ENCODE measurements at places on chromosomes 2 and 18.

DNA sequence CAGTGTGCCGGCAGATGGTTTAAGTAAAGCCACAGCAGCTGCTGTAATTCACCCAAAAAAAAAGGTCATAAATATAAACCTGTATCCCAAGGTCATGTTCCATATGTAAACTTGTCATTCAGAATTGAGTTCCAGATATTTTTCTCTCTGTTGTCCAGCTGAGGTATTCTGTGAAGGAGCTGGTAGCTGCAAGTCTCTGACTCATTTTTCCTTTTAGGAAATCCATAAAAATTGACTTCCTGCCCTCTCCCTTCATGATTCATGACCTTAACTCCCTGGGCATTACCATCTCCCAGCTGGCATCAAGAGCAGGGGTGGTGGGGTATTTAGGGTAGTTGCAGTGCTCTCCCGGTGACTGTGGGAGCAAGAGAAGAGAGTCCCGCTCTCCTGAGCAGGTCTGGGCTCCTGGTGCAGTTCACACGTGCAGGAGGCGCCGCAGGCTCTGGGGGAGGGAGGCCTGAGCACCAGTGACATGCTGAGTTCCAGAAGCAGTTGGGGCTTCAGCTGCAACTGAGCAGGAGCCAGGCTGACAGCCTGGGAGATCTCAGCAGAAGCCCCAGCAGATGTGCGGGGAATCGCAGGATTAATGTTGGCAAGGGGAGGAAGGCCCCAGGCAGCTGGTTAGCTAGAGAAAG lies 192.6 kb downstream of the MGAT5 start:
- no peak for DNase-seq

DNA sequence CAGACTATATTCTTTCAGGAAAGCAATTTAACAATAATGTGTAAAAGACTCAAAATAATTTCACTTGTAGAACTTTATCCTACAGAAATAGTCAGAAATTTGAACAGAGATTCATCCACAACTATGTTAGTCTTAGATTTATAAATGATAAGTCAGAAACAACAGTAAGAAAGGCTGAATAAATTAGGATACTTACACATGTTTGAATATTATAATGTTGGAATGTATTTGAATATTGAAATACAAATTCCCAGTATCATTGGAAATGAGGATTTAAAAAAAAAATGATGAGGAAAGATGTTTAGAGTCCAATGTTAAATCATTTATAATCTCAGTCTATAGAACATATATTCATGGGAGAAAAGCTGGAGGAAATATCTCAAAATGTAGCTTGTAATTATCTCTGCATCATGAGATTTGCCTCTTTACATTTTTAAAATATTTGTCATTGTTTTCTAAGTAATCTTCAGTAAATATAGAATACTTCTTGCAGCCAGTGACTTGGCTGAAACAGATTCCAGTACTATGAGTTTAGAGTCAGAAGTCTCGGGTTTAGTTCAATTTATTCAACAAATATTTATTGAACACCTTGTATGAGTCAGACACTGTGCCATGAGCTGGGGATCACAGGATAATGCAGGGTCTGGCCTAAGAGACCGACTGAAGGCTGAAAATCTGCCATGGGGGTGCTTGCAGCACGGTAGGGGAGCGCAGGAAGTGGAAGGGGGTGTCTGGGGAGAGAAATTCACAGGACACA lies 32.3 kb downstream of the CXCR4 start:
- no peak for DNase-seq

DNA sequence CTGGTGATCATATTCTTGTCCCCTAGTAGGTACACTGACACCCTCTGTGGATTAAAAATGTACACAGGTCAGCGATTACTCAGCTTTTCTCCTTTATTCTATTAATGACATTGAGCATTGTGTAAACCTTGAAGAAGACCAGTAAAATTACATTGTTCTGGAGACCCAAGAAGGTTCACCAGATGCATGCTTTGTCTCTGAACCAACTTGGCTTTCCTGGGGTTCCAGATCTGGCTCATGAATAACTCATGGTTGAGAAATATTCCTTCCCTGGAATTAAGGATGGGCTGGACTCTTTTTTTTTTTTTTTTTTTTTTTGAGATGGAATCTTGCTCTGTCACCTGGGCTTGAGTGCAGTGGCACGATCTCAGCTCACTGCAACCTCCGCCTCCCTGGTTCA lies 11.9 kb downstream of the LBH start:
- DNase-seq: no peak

DNA sequence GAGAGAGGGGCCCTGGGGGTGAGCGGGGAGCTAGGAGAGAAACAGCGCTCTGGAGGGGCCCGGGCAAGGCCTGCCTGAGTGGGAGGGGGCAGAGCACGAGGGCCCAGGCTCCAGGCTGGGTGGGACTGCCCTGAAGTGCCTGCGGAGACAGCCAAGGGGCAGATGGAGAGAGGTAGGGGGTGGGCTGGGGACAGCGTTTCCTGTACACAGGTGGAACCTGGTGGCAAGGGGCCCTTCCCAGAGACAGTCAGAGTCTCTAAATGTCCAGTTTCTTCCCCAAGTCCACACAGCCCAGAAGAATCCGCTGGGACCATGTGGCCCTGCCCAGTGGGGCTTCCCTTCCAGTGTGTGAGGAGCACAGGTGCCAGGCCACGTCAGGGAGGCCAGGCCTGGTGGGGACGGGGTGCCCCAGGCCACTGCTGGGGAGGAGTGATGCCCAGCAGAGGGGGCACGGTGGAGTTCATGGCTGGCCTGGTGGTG lies 1.7 kb upstream of the GPR35 start:
- no peak for DNase-seq

DNA sequence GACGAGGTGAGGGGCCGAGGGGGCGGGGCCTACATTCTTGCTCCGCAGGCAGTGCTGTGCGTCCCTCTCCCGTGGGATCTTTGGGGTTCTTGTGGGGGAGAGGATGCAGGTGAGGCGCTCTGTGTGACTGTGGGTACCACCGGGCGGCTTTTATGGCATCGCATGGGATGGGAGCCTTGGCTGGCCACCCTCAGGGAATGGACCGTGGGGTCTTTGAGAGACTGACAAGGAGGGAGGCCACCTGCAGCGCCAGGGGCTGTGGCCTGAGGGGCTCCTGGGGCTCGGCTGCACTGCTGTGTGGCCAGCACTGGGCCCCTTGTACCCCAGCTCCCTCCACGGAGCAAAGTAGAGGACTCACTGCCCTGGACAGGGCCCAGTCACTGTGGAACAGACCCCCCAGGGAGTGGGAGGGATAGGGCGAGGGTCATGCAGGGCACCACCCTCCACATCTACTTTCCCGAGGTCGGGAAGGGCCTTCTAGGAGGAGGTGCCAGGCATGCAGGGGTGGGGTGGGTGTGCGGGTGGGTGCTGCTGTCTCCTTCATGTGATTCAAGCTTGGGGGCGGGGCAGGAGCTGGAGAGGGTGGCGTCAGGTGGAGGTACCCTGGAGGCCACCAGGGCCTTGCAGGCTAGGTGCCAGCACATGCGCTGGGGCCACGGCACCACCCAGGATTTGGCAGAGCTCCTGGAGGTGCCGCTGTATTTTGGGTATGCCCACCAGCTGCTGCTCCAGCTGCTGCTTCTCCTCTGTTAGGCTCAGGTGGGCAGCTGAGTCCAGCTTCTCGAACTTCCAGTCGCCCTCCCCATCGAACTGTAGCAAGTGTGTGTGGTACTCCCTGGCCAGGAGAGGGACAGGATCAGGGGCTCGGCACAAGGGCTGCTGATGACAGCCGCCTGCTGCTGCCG lies 1072.4 kb downstream of the RPIA start:
- no peak for DNase-seq

DNA sequence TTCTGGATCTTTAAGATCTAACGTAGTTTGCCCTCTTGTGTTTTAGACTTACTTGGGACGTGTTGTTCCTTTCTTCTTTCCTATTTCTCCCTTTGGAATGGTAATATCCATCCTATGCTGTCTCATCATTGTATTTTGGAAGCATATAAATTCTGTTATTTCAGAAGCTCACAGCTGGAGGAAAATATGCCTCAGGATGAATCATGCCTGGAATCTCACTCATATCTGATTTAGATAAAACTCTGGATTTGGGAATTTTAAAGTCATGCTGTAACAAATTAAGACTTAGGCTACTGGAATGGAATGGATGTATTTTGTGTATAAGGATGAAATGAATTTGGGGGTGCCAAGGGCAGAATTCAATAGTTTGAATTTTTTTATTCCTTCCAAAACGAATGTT lies 245.2 kb upstream of the GULP1 start:
- DNase-seq: no peak

DNA sequence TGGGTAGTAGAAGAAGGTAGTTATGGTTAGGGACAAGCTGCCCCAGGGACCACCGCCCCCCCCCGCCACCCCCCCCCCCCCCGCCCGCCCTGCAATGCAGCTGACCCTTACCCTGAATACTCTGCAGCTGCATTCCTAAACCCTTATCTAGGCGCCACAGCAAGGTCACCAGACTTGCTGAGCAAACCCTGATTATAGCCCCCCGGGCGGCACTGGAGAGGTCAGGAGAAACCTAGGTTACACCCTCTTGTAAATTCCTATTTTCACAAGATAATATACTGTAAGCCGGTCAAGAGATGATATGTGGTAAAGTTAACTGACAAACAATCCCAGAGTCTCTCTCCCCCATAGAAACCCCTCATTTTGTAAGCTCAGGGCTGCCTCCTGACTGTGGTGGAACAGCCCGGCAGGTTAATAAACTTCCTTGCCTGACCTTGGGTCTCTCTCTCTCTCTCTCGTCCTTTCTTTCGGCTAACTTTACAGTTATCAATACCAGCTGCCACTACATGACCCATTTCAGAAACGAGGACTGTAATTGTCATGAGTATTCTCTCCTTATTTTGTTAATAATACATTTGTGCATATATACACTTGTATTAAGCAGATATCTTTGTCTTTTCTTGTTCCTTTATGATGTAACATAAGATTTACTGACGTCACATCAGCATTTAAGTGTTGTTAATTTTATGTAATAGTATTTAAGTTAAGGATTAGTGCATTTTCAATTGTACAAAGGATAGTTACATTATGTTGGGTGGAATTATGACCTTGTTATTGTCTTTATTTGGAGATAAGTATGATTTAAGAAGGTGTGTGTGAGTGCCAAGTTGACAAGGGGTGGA lies 22.8 kb upstream of the SMAD4 start:
- no peak for DNase-seq

DNA sequence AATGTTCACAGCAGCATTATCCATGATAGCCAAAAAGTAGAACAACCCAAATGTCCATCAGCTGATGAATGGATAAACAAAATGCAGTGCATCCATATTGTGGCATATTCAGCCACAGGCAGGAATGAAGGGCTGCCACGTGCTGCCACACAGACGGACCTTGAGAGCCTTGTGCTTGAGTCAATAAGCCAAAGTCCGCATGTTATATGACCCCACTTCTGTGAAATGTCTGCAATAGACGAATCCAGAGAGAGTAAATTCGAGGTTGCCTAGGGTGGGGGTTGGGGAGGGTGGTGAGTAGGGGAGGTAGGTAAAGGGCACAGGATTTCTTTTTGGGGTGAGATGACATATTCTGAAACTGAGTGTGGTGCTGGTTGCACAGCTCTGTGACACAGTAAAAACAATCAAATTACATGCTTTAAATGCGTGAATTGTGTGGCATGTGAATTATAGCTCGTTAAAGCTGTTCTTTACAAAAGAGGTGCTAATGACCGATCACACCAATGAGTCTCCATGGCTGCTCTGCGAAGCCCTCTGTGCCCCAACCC lies 38.9 kb upstream of the LDLRAD4 start:
- no peak for DNase-seq

- DNase-seq: no peak
Observed at GRCh38 chr2:123864416-123864815, 160.7 kb upstream of the CNTNAP5 start.

- no peak for DNase-seq
Observed at GRCh38 chr18:11147371-11147951, 1.9 kb downstream of the PIEZO2 start.

DNA sequence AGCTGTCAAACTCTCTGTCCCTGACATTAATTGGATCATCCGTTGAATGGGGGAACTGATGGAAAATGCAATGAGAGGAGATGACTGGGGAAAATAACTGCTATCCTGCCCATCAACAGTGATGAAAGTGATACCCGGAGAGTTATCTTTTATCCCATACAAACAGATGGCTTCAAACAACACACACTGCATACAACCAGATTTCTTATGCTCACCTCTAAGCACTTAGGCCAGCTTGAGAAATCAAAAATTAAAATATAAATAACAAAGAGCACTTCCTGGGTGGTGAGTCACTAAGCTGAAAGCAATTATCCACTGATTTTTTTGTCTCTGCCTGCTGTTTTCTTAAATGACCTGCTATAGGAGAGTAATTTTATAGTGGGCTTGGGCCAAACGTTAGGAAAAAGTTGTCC lies 237.6 kb upstream of the RGPD4 start:
- DNase-seq: no peak

- DNase-seq: no peak
Observed at GRCh38 chr2:101080211-101081068, 70.7 kb downstream of the TBC1D8 start.

DNA sequence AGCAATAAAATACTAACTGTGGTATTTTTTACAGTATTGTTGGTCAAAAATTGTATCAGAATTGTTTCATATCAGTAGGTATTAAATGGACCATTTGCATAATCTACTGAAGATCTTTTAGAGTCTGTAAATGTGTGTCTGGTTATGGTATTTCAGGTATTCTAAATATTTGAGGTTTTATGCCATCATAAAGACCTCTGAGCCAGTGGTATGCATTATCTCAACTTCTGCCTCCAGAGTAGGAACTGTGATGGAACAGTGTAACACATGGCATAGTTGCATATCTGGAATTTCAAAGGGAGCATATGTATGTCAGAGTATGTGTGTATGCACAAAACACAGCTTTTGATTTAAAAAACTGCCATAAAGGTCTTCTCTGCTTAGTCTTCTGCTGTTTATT lies 15.4 kb downstream of the GREB1L start:
- no peak for DNase-seq

- DNase-seq: no peak
Observed at GRCh38 chr2:18516112-18516511, 44.3 kb downstream of the RDH14 start.

- DNase-seq: no peak
Observed at GRCh38 chr2:85997017-85997970, 108.4 kb downstream of the POLR1A start.

DNA sequence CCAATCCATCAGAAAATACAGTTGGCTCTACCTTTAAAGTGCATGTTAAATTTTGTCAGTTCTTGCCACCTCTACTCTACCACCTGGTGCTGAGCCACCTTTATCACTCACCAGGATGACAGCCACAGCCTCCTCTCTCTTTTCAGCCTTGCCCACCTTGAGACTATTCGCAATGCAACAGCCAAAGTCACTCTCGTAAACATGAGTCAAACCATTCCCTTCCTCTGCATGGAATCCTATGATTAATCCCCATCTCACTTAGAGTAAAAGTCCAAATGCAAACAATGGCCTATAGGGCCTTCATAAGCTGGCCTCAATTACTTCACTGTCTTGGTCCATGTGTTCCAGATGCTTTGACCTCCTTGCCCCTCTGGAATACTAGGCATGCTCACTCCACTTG lies 5.8 kb upstream of the OSBPL6 start:
- no peak for DNase-seq

Measured in stimulated activated naive CD4-positive, alpha-beta T cell (primary cell).